ENCODE measurements at places on chromosomes 7 and 10. TPM values are rescaled to one million over a fixed set of nuclear protein-coding genes. Genes with fewer than 3 reads are reported as not detected.

- DNase-seq = no peak
Observed at GRCh38 chr10:113216102-113216501, 266.1 kb downstream of the TCF7L2 start.

DNA sequence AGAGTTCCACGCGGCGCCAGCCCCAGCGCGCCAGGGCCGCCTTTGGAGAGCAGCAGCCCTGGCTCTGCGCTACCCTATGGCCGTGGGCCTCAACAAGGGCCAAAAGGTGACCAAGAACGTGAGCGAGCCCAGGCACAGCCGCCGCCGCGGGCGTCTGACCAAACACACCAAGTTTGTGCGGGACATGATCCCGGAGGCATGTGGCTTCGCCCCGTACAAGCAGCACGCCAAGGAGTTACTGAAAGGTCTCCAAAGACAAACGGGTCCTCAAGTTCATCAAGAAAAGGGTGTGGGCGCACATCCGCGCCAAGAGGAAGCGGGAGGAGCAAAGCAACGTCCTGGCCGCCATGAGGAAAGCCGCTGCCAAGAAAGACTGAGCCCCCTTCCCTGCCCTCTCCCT lies 144.1 kb downstream of the SRPK2 start:
- no peak for DNase-seq

DNA sequence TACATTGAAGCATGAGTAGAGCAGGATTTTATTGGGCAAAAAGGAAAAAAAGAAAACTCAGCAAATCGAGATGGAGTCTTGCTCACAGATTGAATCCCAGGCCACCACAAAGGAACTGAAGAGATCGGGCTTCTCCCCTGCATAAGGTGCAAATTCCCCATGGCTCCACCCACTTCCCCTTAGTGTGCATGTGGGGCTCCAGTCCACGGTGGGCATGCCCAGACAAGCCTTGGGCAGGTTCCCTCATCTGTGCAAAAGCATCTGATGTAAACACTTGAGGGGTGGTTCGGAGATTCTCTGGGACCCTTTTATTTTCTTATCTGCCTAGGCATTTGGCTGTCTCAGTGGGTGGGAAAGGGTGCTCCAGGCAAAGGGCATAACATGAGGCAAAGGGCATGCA lies 150.7 kb downstream of the CFTR start:
- DNase-seq = no peak

DNA sequence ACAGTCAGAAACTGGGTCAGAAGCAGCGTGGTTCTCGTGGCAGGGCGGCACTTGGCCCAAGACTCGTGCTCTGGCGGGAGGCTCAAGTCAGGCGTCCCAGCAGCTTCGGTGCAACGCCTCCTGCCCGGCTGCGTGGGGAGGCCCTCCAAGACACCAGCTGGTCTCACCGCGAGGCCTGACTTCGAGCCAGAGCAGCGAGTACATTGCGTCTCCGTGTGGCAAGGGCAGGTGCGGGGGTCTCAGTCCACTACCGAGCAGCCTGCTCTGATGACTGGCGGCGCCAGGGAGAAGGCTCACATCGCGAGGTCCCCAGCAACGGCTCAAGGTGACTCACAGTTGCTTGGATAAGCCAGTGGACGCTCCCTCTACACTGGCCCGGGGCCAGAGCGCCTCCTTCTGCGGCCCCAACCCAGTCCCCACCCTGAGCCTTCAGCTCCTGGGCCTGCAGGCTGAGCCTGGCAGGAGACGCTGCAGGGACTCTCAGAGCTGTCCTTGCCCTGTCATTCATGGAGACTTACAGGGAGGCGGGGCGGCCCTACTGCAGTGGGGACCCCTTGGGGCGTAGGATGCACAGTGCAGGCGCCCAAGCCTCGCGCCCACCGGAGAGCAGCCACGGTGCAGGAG lies 41.9 kb upstream of the PRKAR1B start:
- no peak for DNase-seq

GRCh38 chr10:68261132-68261856 lies 29.4 kb upstream of the ATOH7 start:
- DNase-seq = no peak

DNA sequence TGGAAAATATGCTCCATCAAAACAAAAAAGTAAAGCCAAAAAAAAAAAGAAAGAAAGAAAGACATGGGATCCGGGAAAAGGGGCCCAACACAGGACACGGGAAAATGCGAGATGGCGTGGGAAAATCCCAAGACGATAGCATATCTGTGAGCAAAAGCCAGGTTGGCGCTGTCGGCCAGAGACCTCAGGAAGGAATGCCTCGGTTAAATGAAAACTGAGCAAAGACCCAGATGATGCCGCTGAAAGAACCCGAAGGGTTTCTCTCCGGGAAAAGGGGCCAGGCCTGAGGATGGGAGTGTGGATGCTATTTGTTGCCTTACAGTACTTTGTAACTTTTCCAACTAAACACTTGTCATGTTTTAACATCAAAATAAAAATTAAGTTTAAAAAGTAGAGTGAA lies 49.5 kb upstream of the PPP2R2D start:
- no peak for DNase-seq

GRCh38 chr10:128803790-128804189 lies 663.3 kb upstream of the MGMT start:
- DNase-seq = no peak

The OR6V1 gene
- not detected for polyA plus RNA-seq

The LBX1 gene
- polyA plus RNA-seq = 0.40 TPM

The OR13A1 gene
- polyA plus RNA-seq = not detected

The LRIT1 gene
- not detected for polyA plus RNA-seq

The RPEL1 gene
- polyA plus RNA-seq = not detected
